ENCODE measurements at places on chromosomes 1 and 21.

DNA sequence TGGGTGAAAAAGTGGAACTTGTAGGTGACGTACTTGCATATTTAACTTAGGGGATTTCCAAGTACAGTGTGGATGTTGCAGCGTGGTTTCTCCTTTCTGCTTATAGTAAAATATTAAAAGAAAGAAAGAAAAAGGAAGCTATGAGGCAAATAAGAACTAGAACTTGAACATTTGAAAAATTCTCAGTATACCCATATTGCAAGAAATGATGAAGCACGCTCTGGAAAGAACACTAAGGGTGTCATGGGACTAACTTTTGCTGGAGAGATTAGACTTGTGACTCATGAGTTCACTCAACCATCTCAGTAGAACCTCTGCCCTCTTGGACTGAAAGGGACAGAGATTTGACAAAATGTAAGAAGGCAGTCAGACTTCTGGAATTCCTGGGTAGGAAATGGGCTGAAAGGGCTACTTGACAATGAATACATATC, 704.5 kb upstream of the ADGRL4 start:
- DNase-seq = no peak

GRCh38 chr1:167104256-167104633, 10.4 kb downstream of the STYXL2 start:
- no peak for DNase-seq

DNA sequence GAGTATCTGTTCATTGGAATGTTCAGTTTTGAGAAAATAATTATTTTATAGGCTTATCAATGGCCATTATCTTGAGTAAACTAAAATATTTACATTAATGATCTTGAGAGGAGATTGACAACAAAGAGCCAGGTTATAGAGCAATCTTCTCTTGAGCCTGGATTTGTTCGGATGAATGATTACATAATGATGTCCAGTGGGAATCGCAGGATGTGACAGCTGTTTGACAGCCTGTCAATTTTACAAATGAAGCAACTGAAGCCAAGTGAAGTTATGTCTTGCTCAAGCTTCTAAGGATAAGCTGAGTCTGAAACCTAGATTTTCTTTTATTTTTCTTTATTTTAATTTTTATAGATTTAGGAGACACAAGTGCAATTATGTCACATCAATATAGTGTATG, 52.1 kb upstream of the BACH1 start:
- DNase-seq = no peak

GRCh38 chr1:232322162-232322734, 307.7 kb downstream of the SIPA1L2 start:
- no peak for DNase-seq

DNA sequence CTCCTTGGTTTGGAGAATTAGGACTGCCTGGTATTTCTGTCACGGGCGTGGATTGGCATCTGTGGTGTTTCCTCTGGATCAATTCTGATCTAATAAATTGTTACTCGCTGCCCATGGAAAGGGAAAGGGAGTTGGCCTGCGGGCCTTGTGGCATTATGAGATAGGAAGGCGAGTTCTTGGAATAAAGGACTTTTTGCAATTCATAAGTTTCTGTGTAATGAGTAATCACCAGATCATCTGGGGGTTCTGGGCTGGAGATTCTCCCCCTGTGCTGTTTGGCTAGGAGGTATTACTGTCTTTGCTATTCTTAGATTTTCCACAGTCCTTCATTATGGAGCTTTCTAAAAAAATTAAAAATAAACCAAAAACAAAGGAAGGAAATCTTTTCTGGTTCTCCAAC, 315.9 kb downstream of the CAMTA1 start:
- DNase-seq = no peak

GRCh38 chr1:67685558-67686266, 711 bp downstream of the GADD45A start:
- DNase-seq = peak; percentile 46
